ENCODE measurements at places on chromosomes 4 and X.

DNA sequence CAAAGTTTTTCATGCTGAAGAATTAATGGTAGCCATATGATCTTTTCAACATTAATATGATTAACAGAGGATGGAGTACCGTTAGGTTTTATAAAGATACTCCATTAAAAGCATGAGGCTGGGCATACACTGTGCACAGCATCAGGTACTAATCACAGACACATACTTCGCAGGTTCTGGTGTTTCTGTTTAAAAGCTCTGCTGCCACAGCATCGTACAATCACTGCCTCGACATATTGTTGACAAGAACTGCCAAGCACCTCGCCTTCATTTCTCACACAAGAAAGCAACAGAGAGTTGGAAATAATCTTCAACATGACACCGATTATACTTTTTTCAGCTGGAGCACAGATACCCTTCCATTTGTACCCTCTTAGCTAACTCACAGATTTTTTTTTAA, 753.4 kb upstream of the FAM241A start:
- DNase-seq: no peak

- DNase-seq: no peak
Measured at GRCh38 chr4:78803983-78804382, 27.8 kb downstream of the BMP2K start.

GRCh38 chr4:25575611-25576010, 80.0 kb upstream of the SLC34A2 start:
- DNase-seq: no peak

DNA sequence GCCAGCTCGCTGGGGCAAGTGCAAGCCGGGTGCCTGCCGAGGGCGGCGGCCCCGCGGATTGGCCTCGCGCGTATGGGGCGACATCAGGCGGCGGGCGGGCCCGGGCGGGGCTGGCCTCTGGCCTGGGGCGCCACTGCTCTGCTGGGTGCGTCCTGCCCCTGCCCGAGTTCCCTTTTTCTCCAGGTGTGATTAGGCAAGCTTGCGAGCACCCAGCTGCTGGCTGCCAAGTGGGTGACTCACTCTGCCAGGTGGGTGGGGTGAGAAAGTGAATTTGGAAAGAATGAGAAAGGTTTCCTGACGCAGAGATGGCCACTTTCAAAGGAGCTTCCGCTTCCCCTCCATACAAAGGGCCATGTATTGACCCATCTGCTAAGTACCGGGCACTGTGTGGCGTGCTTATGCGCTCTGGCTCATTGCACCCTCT, 32.5 kb downstream of the FGFBP1 start:
- DNase-seq: no peak

DNA sequence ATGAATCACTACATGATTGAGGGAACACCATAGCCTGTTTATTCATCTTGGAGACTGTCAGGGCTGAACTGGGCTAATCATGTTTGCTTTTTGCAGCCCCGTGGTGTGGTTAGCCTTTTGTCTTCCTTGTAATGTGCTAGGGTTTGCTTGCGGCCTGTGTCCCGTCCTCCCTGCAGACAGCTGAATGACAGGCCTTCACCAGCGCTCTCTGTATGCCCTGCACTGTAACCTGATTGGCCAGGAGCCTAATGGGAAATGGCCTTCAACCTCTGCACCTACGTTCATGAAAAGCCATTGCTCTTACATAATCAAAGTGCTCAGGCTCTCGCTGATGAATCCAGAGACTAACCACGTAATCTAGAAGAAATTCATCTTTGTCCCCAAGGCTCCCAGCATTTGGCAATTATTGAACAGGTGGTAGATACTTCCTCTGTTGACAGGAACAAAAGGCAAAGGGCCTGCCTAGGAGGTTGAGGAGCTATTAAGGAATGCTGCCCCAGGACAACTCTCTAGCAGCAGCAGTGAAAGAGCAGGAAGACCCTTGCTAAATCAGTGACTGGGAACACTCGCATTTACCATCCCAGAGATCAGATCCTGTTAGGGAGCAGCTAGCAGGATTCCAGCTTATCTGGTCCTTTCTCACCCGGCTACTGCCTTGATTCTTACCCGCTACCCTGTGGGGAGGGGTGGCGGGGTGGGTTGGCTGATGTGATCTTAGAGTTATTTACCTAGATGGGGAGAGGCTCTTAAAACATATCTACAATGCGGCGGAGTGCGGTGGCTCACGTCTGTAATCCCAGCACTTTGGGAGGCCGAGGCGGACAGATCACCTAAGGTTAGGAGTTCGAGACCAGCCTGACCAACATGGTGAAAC, 42.3 kb upstream of the FAT1 start:
- DNase-seq: no peak

DNA sequence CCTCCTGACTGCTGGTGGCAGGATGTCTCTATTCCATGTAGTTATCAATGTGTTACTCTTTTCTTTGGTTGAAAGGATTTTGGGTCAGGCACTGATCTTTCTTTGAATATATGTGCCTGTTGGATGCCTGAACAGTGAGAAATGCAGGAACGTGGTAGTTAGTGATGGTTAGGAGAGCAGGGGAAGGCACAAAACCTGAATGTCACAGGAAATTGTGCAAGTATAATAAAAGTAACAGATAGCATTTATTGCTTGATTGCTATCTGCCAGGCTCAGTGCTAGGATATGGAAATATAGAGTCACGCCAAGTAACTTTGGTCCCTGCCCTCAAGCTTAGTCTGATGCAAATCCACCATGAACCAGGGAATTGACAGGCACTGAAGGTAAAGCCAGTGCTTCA, 219.8 kb upstream of the FAT1 start:
- no peak for DNase-seq

GRCh38 chr4:184544788-184545409, 70.5 kb upstream of the IRF2 start:
- DNase-seq: no peak

GRCh38 chr4:28973587-28974350, 1746.4 kb upstream of the PCDH7 start:
- DNase-seq: no peak

GRCh38 chrX:47629419-47630200, at the start of gene CFP:
CFP (minus strand) TSS chrX:47629930; CDS start chrX:47629844, 86 bp downstream.
- DNase-seq: no peak

DNA sequence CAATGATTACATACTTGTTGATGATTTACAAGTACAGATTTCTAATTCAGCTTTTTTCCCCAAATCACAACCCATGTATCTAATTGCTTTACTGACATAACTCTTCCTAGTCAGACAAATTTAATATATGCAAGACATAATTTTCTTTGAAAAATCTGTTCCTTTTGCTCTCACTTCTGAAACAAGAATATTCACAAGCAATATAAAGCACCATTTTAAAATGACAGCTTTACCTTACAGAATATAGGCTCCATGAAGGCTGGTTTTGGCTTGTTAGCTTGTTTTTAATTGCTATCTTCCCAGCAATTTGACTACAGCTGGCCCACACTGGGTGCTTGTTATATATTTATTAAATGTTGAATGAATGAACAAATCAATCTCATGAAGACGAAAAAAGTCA, 24.5 kb downstream of the GPM6A start:
- DNase-seq: no peak

GRCh38 chrX:128464116-128464515, 411.9 kb upstream of the ACTRT1 start:
- DNase-seq: no peak

DNA sequence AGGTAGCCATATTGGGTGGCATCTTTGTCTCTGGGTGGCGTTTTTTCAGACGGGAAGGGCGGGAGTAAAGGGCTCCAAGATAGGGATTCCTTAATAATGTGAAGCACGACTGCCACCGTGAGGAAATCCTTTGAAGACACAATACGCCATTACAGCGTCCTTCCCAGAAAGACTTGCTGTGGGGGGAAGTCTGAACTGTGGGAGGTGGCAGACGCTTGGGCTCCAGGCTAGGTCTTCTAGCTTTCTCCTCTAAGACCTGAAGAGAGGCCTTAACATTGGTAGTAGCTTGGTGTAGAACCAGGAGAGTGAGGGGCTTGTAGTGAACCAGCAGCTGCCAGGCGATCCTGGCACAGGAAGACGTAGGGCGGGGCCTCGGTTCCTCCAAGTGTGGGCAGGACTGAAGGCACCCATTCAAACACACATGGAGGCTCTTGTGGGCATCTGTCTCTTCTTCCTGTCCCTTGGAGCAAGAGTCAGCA, 197.3 kb downstream of the OR13H1 start:
- DNase-seq: no peak

DNA sequence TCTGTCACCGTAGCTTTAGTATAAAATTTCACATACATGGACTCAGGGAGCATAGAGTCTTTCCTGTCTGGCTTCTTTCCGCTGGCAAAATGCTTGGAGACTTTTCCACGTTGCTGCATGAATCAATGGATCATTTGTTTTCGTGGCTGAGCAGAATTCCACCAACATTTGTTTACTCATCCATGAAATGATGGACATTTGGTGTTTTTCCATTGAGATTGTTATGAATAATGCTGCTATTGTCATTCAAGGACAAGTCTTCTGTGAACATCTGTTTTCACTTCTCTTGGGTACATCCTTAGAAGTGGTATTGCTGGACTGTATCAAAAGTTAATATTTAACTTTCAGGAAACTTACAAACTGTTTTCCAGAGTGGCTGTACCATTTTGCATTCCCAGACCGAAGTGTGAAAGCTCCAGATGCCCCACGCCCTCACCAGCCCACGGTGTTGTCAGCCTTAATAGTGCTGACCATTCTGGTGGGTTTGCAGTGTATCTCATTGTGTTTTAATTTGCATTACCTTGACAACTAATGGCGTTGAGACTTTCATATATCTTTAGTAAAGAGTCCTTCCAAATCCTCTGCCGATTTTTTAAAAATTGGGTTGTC, 5.8 kb upstream of the TMEM271 start:
- no peak for DNase-seq

- no peak for DNase-seq
Measured at GRCh38 chr4:111066887-111067286, 444.0 kb upstream of the PITX2 start.

DNA sequence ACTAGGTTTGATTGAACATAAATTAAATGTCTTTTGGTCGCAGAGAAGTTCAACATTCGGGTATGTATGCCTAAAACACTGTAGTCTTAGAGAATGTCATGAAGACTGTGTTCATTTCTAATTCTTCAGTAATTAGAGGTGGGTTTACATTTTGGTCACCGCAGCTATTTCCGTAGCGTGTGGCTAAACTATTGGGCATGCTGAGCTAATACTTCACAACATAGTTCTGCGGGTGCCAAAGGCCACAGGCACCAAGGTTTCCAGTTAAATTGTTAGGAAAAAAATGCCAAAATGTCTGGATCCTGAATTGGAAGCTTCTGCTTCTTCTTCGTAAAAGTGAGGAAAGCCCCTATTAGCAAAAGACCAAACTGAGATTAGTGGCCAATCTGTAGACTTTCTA, 25.1 kb downstream of the SMIM31 start:
- no peak for DNase-seq

- no peak for DNase-seq
Measured at GRCh38 chrX:71067712-71068043, 456 bp downstream of the SNX12 start.

GRCh38 chr4:120418146-120418545, 351.5 kb upstream of the MAD2L1 start:
- no peak for DNase-seq

- no peak for DNase-seq
Measured at GRCh38 chr4:137674066-137674465, 141.8 kb upstream of the PCDH18 start.

- no peak for DNase-seq
Measured at GRCh38 chrX:131901546-131901945, 121.6 kb upstream of the STK26 start.

GRCh38 chr4:66609014-66609413, 936.3 kb downstream of the CENPC start:
- DNase-seq: no peak

- no peak for DNase-seq
Measured at GRCh38 chrX:150361070-150361776, 1.9 kb upstream of the MAMLD1 start.

GRCh38 chr4:53608242-53608641, 17.0 kb upstream of the LNX1 start:
- DNase-seq: no peak

DNA sequence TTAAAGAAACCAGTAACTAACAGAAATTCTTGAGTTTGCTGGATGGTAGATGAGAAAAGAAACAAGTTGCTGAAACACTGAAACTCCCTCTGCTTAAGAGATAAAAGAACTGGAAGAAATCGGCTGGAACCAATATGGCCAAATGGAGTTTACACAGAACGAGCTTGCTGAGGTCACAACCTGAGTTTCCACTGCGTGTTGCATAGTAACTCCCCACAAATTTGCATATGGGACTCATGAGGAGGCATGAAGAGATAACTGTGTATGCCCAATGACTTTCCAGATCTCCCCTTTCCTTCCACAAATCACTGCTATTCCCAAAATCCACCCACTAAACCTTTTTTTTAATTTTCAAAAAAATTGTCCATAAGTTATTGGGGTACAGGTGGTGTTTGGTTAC, 10.2 kb upstream of the SMR3B start:
- DNase-seq: no peak

DNA sequence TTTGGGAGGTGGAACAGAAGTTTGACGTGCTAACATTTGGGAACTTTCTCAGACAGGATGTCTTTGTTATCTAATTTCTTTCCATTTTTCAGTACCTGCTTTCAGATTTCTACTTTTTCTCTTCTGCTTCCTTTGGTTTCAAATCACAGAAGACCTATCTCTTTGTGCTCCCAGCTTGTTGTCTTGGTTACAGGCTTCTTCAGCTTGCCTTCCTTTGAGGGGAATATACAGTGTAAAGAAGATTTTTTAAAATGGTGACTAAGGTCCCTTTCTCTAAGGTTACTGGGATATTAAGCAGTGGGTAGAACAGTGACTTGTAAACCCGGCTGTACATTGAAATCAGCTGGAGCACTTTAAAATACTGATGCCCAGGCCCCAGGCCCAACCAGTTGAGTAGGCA, 48.0 kb downstream of the TMEM164 start:
- DNase-seq: no peak

DNA sequence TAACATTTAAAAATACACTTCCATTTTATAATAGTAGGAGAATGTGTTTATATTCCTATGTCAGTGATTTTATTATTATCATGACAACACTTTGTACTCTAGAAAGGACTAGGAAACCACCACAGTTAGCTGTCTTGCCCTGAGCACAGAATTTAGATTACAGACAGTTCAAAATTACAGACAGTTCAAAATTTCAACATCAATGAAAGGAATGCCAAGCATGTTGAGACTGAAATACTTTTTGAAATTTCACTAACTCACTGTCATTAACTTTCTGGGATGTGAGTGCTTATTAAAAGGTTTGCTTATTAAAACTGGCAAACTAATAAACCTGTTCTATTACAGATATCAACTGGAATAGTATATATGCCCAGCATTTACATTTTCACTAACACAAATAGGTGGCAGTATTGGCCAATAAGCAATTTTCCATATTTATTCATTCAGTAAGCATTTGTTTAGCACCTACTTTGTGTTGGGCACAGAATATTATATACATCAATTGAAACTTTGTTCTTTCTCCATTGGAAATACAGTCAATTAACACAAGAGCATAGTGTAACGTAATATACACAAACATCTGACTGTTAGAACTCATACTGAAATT, 179.4 kb downstream of the FBXW7 start:
- DNase-seq: no peak

GRCh38 chrX:13654116-13654515, 1.2 kb downstream of the TCEANC start:
- DNase-seq: no peak

- no peak for DNase-seq
Measured at GRCh38 chrX:49876750-49877149, 2.5 kb upstream of the USP27X start.

GRCh38 chr4:9812501-9813340, 31.3 kb downstream of the DRD5 start:
- DNase-seq: no peak
